HFFc6 (cell line): ENCODE measurements at places on chromosomes 6 and 20.

DNA sequence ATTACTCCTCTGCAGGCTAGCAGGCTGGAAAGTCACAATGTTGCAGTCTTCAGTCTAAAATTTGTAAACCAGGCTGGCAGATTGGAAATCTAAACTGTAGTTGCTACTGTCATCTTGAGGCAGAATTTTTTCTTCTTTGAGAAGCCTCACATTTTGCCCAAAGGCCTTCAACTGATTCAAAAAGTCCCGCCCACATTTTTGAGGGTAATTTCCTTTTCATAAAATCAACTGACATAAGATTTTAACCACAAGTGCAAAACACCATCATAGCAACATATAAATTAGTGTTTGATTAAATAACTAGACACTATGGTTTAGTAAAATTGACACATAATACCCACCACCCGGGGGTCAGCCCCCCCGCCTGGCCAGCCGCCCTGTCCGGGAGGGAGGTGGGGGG, 28.4 kb downstream of the HLA-C start:
- no peak for DNase-seq

DNA sequence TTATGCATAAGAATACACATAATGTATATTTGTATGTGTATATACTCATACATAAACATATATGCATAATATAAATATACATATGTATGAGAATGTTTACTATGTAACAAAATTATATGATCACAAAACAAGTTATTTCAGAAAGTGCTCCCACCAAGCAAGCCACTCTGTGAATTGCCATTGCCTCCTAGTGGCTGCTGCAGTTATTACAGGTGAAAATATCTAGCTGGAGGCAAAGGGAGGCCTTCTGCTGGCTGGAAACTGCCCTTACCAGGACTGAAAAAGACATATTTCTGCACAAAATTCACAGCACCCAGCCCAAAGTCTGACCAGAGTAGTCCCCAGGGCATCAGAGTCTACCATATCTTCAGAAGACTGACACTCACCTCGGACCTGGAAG, 14.4 kb upstream of the ADAM33 start:
- DNase-seq, result peak; percentile 28

DNA sequence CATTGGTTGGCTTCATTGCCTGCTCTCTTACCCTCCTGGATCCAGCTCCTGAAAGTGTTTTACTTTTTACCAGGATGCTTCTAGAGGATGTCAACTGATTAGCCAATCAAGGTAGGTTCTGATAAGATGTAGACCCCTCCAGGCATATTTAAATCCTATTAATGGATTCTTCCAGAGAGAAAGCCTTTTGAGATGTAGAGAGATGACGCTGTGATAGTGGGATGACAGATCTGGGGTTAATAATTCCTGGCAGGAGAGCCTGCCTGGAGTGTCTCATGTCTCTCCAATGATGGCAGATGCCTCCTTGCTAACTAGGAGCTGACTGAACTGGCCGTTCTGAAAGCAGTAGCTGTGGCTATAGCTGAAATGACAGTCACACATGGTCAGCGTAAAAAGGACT, 116.9 kb upstream of the DTNBP1 start:
- DNase-seq, result no peak

DNA sequence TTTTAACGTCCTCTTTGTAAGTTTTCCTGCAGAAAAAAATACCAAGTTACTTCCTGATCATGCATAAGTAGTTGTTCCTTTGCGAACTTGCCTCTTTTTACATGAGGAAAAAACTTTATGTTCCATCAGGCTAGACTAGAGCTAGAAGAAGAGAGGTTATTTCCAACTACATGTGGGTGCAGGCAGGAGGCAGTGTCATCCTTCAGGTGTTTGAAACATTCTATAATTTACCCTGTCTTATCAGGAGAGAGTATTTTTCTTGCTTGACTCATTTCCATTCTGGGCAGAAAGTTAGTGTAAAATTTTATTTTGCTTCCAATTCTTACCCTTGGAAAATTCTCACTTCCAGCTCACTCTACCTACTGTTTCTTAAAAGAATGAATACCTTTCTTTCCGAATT, 28.5 kb upstream of the EPHA7 start:
- DNase-seq, result no peak

DNA sequence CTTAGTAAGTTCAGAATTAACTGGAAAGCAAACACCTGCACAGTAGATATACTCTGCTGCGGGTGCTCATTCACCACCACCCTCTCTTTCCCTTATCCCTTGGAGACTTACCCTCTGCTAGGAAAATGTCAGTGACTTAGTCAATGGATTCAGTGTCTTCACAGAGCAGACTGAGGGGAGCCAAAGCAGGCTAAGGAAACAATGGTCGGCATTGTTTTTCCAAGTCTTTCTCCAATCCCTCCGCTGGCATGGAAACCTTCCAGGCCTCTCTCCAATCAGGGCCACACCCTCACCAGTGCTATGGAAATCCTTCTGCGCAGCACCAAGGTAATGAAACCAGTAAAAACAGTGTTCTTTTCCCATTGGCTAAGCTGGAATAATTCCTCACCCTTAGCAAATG, 531.2 kb downstream of the TFAP2B start:
- DNase-seq, result no peak

- no peak for DNase-seq
These were observed 473.1 kb downstream of the KIF16B start for GRCh38 chr20:16100111-16100510.

- no peak for DNase-seq
These were observed 139.9 kb upstream of the LAMP5 start for GRCh38 chr20:9374480-9374879.

DNA sequence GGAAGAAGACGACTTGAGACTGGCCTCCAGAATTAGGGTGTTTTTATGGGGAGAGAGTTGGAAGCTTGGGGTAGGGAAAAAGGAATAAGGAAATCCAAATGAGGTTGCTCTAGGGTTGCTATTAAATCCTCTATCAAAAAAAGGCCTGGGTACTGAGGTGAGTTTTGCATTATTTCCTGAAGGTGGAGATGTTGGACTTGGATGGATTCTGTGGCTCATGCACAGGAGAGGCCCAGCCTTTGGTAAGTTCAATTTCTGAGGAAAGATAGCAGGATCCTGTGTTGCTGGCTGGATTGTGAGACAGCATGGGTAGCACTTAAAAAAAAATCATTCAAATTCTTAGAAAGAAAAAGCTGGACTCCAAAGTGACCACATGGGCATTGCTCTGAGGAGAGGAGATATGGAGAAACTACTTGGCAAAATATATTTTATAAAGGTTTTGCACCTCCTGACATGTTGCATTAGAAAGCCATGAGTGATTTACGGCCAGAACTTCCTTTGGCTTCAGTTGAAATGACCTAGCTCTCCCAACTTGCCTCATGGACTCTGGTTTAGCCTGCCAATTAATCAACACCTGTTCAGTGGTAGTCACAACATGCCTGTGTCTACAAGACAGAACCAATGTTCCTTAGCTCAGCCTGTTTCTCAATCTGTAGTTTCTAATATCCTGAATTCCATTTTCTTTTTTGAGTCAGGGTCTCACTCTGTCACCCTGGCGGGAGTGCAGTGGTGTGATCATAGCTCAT, 152.1 kb upstream of the RALGAPA2 start:
- peak; percentile 2 for DNase-seq

DNA sequence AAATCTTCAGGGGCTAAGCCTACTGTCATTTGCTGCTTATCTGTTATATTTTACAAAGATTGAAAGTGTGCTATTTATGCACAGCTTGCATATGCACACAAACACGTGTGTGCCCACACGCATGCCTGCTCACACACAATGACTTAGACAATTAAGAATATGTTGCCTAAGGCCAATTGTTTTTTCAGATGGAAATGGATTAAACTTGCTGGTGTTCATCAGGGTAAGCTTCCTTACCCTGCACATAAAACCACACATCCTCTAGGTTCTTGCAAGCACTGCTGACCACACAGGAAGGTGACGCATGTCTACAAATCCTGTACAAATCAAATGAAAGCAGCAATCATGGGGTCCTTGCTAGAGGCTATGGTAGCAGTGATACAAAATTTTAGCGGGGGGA, 58.4 kb downstream of the GJA10 start:
- peak; percentile 85 for DNase-seq
